ENCODE measurements at places on chromosomes 1 and 21.

GRCh38 chr1:28147264-28148094, 29.0 kb downstream of the PTAFR start:
- DNase-seq: no peak

GRCh38 chr1:75245239-75245638, 111.1 kb downstream of the LHX8 start:
- no peak for DNase-seq

GRCh38 chr1:206960676-206961386, 9.4 kb downstream of the FCAMR start:
- no peak for DNase-seq

DNA sequence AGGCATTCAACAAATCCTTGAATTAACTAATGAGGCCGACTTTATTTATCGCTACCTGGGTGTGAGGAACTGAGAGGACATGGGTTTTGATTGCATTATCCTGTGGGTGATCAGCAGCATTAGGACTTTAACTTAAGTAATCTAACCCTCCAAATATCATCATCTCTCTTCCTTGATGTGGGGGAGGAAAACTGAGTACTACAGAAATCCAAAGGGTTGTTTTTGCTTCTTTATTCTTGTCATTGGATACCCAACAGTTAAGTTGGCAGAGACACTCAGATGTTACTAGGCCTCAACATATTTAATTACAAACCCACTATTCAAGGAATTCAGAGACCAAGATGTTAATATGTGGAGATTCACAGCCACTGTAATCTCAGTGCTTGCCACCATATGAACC, 97.4 kb upstream of the ST6GALNAC5 start:
- DNase-seq: no peak

DNA sequence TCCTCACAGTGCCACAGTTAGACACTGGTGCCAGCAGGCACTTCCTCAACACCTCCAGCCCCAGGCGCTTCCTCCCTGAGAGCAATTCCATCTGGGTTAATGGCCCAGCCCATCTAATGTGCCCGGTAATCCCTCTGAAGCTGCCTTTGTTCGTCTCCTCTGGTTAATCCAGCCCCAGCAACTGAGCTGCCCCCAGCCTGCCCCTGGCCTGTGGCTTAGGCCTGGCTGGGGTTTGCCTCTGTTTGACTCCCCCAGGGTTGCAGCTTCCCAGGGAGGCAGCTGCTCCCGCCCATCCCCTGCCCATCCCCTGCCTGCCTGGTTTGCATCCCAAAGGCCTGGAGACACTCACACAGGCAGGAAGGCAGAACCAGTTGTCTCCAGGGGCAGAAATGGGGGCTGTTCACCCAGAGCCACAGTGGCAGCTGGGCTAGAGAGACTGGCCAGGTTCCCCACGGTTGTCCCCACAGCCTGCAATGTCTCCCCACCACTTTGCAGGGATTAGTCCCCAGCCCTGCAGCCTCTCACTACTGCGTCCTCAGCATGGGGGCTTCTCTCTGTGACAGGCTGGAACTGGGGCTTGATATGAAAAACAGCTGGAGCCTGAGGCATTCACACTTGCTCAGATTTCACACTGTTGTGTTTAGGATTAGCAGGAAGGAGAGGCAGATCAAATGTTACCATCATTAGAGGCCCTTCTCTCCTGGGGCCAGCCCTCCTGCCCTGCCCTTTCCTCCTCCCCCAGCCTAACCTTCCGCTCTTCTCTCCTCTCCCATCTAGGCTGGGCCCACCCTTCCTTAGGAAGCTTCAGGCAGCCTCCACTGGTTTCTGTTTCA, 120.2 kb downstream of the TLR5 start:
- no peak for DNase-seq
